AG10803 (cell line): ENCODE measurements at places on chromosomes 5 and 9.

- DNase-seq: no peak
These were observed 6.4 kb upstream of the ST6GALNAC6 start for GRCh38 chr9:127905788-127906191.

DNA sequence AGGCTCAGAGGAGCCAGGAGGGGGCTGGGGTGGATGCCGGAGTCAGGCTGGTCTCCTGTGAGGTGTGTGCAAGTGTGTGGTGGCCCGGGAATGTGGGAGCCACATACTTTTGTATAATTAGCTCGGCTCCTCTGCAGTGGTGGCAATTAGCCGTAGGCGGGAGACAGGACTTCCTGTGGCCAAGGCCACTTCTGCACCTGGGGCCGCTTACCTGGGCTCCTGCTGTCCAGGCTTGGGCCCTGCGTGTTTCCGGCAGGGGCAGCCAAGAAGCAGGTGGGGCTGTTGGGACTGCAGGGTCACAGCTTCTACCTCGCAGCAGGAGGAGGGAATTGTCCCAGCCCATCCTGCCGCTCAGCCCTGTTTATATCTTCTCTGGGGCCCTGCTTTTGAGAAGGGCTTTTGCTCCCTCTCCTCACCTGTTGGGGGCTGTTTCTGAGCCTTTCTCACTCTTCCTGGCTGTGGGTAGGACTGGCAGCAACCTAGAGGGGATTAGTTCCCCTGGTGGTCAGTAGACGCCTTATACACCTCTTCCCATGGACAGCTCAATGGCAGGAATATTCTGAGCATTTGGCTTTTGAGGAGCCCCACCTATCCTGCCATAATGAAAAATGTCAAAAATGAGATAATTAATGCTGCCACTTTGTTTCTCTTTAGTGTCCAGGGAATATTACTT lies 145.4 kb upstream of the PITX1 start:
- no peak for DNase-seq

GRCh38 chr5:133466556-133467334 lies 145.6 kb downstream of the FSTL4 start:
- DNase-seq: no peak

DNA sequence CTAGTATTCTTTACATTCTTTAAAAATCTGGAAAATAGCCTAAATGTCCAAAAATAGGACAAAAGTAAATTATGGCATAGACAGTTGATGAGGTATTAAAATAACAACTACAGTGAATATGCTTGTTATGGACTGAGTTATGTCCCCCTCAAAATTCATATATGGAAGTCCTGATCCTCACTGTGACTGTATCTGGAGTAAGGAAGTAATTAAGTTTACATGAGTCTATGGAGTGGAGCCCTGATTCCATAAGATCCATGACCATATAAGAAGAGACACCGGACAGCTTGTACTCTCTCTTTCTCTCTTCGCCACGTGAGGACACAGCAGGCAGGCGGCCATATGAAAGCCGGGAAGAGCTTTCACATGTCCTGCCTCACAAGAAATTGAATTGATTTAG lies 28.6 kb upstream of the C5orf58 start:
- DNase-seq: no peak

GRCh38 chr5:32810804-32811203 lies 99.7 kb downstream of the NPR3 start:
- DNase-seq: peak; percentile 99

- DNase-seq: no peak
These were observed 13.6 kb downstream of the FAT2 start for GRCh38 chr5:151577566-151577965.
